ENCODE measurements at places on chromosomes 2 and 18. TPM values are rescaled to one million over a fixed set of nuclear protein-coding genes. Genes with fewer than 3 reads are reported as not detected.

Gene ROCK1
- total RNA-seq, result 51.2 TPM

Gene PLEK
- total RNA-seq, result under 0.01 TPM

Gene CDKL4
- total RNA-seq, result 0.75 TPM

Gene DCDC2C
- not detected for total RNA-seq

Gene POTEE
- 0.11 TPM for total RNA-seq

Gene ELP2
- 86.2 TPM for total RNA-seq

Gene GREB1
- 3.0 TPM for total RNA-seq

Gene NCKAP1
- total RNA-seq, result 206 TPM

Gene UGT1A8
- total RNA-seq, result 0.12 TPM

Gene ARHGEF33
- total RNA-seq, result 1.5 TPM

Gene FSHR
- not detected for total RNA-seq

Gene MALT1
- total RNA-seq, result 27.7 TPM

Gene DSG1
- not detected for total RNA-seq

Gene NXPH2
- not detected for total RNA-seq

Gene LOXHD1
- total RNA-seq, result not detected

Gene UGT1A6
- total RNA-seq, result not detected

Gene BMP10
- total RNA-seq, result not detected

Gene GAL3ST2
- 0.44 TPM for total RNA-seq

All from uterine smooth muscle cell (primary cell).